Endothelial cell (in vitro differentiated cells): ENCODE measurements at places on chromosomes 1 and 21. TPM values are rescaled to one million over a fixed set of nuclear protein-coding genes. Genes with fewer than 3 reads are reported as not detected.

Gene TNFRSF9
- total RNA-seq = 4.8 TPM

Gene ATP1A2
- 0.49 TPM for total RNA-seq

Gene PRPF38B
- total RNA-seq = 54.3 TPM

Gene RNASEL
- total RNA-seq = 2.3 TPM

Gene OR2G6
- total RNA-seq = not detected

Gene ESRRG
- 3.8 TPM for total RNA-seq

DNA sequence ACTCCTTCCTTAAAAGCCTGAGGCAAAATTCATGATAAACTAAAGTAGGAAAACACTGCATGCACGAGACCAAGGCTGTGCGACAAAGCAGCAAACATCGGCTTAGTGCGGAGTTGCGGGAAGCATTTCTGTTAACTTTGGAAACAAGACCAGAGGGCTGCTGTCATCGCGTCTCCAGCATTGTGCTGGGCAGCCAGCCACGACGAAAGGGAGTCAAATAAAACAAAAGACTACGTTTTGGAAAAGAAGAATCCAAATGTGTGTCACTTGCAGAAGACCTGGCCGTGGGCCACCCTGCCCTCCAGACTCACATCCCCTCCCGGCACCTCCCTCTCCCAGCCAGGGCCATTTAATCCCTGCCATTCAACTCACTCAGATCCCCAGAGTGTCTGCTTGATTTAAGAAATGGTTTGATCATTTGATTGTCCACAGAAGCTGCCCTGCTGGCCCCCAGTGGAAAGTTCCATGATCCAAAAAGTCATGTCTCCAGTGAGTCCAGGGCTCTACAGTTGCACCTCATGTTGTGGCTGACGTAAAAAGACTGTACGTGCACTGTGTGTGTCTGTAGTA lies 2.4 kb upstream of the KRTAP10-11 start:
- no peak for DNase-seq

GRCh38 chr1:216212826-216213225 lies 210.4 kb downstream of the USH2A start:
- DNase-seq = no peak

DNA sequence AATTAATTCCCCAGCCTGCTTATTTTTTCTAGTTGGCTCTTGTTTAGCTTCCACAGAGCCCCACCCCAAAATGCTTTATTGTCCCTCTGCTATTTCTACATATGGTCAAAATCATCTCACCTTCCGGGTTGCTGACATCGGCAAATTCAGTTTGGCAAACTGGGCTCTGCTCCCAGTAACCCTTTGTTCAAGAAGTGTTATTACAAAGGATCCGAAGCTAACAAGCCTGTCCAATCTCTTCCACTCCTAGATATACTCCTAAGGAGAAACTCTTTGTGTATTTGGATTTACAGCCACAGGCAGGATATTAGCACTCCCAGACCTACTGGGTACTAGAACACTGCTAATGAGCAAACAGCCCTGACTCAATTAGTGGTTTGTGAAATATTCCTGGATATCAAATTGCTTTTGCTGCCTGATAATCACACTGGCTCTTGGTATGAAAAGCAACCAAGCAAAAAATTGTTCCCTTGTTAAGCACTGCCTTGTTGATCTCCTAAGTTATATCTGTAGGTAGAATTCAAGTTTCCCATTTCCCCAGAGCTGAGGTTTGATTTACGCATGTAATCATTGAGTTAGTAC lies 4.0 kb downstream of the JUN start:
- DNase-seq = no peak

- DNase-seq = no peak
Measured at GRCh38 chr21:35649186-35649585, 411.1 kb downstream of the SETD4 start.

DNA sequence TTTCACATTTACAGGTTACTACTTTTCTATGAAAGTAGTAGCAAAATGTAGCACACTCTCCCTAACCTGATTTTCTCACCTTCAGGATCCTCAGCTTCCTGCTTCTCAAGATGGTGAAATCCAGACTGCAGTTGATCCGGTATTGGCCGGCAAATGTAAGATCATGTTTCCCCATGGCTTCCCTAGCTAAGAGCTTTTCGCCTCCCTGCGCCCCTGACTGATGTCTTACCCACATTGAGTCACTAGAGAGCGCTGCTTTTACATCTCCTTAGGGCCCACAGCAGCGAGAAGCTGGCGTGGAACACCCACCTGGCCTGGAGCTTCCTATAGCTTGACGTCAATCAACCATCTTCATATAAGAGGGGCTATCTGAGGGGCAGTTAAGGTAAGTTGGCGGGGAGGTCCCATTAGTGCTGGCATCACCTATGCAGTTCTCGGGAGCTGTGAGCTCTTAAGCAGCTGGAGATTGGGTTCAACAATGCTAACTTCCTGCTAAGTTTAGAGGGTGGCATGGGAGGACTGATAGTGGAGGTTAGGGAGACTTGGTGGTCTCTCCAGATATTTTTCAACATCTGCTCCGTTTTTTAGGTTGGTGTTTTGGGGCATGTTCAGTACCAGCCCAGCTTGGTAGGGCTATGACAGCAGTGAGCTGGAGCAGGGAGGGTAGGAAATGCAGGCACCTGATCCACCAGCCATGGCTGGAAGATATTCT lies 5.5 kb downstream of the PTPN7 start:
- DNase-seq = peak; percentile 72
